ENCODE measurements at places on chromosomes 7 and 10. TPM values are rescaled to one million over a fixed set of nuclear protein-coding genes. Genes with fewer than 3 reads are reported as not detected.

The SPDYE5 gene
- not detected for total RNA-seq

The POT1 gene
- total RNA-seq = 20.7 TPM

The SDK1 gene
- 7.8 TPM for total RNA-seq

The MPP7 gene
- total RNA-seq = 59.1 TPM

The ANKRD61 gene
- not detected for total RNA-seq

The MSMB gene
- not detected for total RNA-seq

The TMEM130 gene
- total RNA-seq = 2.3 TPM

The ELN gene
- total RNA-seq = 337 TPM

The CYP3A5 gene
- total RNA-seq = 1.3 TPM

The NODAL gene
- not detected for total RNA-seq

The PTPN20 gene
- total RNA-seq = 3.0 TPM

The PTPRN2 gene
- 3.1 TPM for total RNA-seq

The GPR15LG gene
- total RNA-seq = not detected

The CALCR gene
- total RNA-seq = 0.17 TPM

The GPER1 gene
- total RNA-seq = 10.0 TPM

The ANKRD30A gene
- total RNA-seq = not detected

The ELFN1 gene
- 0.86 TPM for total RNA-seq

The SUN3 gene
- total RNA-seq = not detected

The SNCG gene
- total RNA-seq = 32.9 TPM

The OR2A12 gene
- total RNA-seq = not detected

The MACROH2A2 gene
- total RNA-seq = 17.8 TPM

The NAT16 gene
- not detected for total RNA-seq

The GRID2IP gene
- total RNA-seq = not detected

The FGF8 gene
- total RNA-seq = not detected

The DAGLB gene
- total RNA-seq = 10.4 TPM

The CPEB3 gene
- 10.9 TPM for total RNA-seq

The LRRC4 gene
- 0.58 TPM for total RNA-seq

The VENTX gene
- 2.3 TPM for total RNA-seq

The PRRT4 gene
- not detected for total RNA-seq

The SPDYE16 gene
- total RNA-seq = not detected

The PLPP4 gene
- total RNA-seq = 0.84 TPM

The GSTO1 gene
- total RNA-seq = 153 TPM
